AG08395 (cell line): ENCODE measurements at places on chromosomes 7 and 10.
A peak's percentile ranks its signal among the peaks of the same experiment; 100 is the strongest.

- peak; percentile 45 for DNase-seq
Measured at GRCh38 chr10:60139798-60140566, 233.6 kb upstream of the CCDC6 start.

GRCh38 chr7:18086165-18087025 is 58.7 kb upstream of the PRPS1L1 start:
- peak; percentile 5 for DNase-seq

GRCh38 chr7:30902466-30902865 is 9.2 kb upstream of the AQP1 start:
- no peak for DNase-seq

GRCh38 chr7:130912082-130912861 is 178.3 kb upstream of the KLF14 start:
- peak; percentile 58 for DNase-seq

- no peak for DNase-seq
Measured at GRCh38 chr7:43729924-43730248, 563 bp upstream of the COA1 start.

DNA sequence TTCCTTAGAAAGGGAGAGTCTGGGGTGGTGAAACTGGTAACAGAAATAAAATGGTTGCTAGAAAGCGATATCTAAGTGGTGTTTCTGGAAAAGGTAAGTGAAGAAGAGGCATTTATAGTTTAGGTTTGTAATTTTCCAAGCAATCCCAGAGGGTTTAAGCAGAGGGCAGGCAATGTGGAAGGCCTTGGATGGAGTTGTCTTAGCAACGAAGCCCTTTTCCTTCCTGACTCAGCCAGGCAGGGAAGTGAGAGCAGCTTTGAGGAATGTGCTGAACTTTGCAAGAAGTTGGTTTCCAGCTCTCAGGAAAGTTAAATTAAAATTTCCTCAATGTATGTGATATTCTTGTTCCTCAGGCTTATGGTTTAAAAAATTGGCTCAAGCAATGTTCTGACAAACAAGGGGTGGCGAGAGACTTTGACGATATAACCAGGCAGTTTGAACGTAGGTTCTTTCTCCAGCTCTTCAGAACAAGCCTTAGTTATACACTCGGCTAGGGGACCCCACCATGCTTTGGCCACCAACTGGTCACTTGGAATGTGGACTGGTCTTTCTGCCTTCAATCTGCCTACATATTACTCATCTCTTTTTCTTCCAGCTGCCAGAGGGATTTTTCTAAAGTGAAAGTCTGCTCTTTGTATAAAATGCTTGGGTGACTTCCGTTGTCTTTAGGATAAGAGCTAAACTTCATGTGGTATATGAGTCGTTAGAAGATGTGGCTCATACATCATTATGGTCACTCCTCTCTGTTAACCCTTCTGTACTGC is 66.9 kb upstream of the SLC25A13 start:
- peak; percentile 76 for DNase-seq

- DNase-seq = no peak
Measured at GRCh38 chr7:19145434-19146115, 354 bp upstream of the FERD3L start.

DNA sequence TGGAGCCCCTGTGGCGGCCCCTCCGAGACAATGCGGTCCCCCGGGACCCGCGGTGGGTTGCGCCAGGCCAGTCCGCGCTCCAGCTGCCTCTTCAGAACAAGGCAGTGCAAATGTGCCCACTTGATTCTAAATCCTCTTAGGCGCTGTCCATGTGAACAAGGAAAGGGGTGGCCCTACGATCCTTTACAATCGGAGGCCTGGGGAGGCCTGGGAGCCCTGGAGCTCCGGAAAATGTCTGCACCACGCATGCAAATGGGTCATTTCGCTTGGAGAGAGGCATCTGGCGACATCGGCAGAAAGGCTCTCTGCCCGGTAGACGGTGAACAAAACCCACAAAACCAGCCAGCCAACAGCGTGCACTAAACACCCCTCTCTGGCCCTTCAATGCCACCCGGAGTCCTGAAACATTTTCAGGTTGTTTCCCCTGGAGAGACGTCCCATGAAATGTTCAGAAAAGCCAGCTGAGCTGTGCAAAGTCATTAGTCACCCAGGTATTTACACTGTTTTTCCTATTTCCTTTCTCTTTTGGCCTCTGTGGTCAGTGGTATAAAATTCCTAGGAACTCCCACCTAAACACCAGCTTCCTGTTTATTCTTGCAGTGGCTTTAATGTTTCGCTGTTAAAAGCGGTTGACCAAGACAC is 102.8 kb upstream of the ZNF438 start:
- peak; percentile 30 for DNase-seq

DNA sequence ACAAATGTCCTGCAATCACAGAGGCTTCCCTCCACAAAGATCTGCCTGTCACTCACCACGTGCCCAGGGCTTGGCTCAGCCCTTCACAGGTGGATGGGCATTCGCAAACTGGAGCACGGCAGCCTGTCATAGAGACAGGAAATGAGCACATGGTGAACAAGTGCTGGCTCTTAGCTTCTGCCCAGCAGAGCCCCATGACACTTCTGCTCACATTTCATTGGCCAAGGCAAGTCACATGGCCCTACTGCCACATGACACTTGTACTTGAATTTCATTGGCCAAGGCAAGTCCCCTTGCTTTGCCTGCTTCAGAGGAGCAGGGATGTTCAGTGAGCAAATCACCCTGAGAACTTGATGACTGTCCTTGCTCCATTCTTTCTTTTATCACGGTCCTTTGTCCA is 110.8 kb upstream of the PPP2R2D start:
- DNase-seq = no peak

GRCh38 chr7:2016761-2017480 is 215.8 kb downstream of the MAD1L1 start:
- no peak for DNase-seq

DNA sequence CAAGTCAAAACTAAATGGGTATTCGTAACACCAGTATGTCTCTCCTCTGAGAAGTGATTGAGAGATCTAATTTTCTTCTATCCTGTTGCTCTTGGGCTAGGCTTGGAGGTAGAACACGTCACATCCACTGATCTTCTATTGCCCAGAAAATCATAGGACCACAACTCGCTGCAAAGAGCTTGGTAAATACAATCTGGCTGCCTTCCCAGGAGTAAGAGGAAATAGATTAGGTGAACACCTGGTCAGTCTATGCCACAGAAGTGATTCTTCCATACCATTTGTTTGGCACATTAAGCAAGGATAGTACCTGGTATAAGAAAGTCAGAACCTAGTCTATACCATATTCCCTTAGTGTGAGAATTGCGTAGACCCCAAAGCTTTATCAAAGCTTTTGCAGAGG is 129.3 kb upstream of the PHYHIPL start:
- DNase-seq = no peak

- DNase-seq = no peak
Measured at GRCh38 chr7:142452791-142453190, 194.9 kb upstream of the PRSS58 start.

DNA sequence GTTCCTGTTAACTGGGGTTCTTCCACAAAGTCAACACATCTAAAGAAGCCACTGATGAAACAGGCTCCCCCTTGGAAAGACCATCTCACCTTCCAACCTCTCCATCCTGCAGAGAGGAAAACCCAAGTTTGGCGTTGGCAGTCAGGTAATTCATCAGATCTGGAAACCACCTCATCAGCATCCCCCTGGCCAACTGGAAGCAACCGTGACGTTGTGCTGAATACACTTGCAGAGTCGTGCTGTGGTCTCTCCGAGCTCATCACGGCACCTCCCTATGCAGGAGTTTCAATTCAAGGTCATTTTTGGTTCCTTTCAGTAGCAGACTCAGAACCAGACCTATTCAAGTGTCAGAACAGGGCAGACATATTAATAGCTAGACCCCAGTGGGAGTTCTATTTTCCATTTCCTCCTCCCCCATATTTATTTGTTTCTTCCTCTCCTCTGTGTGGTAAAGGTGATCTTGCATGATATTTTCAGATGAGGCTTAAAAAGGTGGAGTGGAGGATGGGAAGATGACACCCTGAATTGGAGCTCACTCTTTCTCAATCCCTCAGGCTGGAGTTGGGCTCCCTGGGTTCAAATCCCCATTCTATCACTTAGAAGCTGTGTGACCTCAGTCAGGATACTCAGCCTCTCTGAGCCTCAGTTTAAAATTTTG is 149.1 kb upstream of the ADO start:
- DNase-seq = no peak

DNA sequence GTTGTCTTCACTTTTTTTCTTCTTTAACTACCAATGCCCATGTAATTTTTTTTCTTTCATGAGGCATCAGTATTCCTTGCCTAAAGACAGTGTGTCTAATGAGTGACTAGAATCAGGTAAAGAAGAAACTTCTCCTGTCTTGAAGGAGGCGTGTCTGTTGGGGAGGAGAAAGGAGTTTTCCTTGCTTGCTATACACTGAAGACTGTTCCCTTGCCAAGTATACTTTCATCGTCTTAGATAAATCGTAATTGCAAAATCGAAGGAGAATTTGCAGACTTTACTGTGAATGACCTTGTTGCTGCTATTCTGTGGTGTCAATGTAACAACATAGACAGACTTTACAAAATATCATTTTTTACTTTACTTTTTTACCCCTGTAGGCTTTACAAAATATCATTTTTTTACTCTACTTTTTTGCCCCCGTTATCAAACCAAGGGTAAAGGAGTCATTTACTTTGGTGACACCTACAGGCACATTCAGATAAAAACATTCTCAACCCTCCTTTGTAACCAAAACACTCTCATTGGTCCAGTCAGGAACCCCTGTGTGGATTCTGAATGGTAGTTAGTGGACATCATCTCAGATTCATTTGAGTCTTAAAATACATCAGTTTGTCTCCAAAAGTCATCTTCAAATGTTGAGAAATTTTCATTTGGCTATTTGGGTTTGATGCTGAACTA is 232.4 kb downstream of the AHR start:
- DNase-seq = no peak

DNA sequence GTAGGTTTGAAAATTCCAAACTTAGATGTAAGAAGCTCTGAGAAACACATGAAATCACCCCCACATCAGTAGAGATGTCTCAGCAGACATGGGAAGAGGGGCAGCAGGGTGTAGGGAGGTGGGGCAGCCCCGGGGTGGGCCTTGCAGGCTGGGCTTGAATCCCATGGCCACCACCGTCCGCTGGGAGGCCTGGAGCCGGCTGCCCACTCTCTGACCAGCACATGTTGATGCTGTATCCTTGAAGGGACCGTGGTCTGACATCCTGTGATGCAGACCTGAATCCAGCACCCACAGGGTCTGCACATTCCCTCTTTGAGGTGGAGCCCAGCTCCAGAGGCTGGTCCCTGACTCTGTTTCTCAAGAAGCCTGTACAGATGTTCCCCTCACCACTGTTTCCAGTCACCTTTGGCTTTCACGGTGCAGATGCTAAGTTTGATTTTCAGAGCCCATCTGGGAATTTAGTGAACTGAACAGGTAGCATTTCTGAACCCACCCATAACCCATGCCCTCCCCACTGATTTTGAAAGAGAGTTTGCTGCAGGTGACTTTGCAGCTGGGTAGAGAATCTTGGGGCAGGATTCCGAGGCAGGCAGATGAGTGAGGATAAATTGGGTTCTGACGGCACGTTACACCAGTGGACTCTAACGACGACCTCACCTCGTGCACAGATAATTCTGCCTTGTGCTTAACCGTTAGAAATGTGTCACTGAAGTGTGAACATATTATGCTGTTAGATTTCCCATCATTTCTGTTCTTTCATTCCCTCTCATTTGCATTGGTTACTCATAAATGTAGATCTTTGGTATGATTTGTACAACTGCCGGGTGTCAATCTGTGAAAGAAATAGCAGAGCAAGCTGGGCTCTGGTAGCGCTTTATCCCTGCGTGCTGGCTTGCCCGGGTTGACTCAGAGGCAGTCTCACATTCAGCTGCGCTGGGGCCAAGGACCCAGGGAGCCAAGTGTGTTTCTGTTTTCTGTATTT is 45.7 kb downstream of the IKZF1 start:
- no peak for DNase-seq

GRCh38 chr10:103451091-103451813 is 918 bp downstream of the CALHM2 start:
- DNase-seq = peak; percentile 85

- no peak for DNase-seq
Measured at GRCh38 chr7:1981878-1982230, 250.9 kb downstream of the MAD1L1 start.

DNA sequence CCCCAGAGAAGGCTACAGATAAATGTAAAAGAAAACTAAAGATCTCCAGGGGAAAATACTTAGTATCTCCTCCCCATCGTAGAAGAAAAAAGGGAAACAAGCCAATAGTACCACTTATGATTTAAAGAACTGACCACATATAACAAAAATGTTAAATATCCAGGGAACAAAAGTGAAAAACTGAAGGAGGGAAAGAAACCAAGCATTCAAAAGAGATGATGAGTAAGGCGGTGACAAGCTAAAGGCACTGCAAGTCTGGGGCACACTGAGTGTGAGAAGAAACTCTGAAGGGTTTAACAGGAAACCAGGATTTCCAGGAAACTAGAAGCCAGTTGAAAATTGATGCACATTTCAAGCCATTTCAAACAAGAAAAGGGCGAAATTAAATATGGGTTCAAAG is 226.3 kb downstream of the AHR start:
- no peak for DNase-seq

GRCh38 chr7:128879939-128880746 is 17.5 kb downstream of the ATP6V1F start:
- DNase-seq = peak; percentile 94

DNA sequence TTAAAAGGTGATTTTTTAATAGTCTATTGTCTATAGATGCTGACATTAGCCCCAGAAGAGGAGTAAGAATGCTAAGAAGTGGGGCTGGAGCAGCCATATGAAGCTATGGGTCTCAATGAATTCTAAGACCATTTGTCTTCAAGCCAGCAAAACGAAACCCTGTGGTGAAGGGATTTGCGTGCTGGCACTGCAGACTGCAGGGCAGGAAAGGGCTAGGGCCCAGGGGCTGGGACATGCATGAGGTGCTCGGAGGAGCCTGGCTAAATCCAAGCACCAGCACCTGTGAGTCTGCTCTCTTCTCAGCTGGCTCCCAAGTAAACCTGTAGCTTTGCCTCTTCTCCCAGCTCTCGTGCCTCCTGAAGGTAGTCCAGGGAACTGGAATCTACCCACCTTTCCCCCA is 1.3 kb upstream of the NDST2 start:
- no peak for DNase-seq

DNA sequence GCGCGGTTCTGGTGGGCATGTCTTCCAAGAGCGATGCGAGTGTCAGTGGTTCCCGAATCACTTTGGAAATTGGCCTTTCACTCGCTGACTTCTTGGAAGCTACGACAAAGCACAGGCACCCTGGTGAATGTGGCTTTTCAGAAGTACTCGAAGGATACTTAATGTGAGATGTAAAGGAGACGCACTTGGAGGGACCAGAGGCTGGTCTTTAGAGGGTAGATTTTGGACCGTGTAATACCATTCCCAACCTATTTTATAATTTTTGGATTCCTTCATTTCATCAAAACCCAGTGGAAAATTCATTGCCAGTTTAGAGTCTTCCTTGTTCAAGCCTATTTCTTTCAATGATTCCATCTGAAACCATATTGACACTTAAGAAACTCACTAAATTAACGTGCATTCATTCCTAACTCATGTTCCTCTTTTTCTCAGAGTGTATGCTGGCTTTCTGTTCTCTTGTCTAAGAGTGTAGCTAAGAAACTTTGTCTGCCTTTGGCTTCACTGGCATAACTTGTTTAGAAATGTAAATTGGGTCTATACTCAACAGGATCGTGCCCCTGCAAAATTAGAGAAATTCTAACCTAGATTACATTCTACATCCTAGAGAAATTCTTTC is 645 bp upstream of the COPG2 start:
- no peak for DNase-seq
